ENCODE measurements at places on chromosomes 13 and 19.

DNA sequence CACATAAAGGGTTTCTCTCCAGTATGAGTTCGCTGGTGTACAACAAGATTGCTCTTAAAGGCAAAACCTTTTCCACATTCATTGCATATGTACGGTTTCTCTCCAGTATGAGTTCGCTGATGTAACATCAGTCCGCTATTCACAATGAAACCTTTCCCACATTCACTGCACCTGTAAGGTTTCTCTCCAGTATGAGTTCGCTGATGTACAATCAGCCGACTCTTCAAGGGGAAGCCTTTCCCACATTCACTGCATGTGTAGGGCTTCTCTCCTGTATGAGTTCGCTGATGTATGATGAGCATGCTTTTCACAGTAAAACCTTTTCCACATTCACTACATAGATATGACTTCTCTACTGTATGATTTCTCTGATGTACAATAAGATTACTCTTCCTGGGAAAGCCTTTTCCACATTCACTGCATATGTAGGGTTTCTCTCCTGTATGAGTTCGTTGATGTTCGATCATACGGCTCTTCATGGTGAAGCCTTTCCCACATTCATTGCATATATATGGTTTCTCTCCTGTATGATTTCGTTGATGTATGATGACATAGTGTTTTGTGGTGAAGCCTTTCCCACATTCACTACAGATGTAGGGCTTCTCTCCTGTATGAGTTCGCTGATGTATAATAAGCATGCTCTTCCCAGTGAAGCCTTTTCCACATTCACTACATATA, 6.0 kb upstream of the ZNF614 start:
- no peak for DNase-seq

GRCh38 chr13:43005460-43006236, 13.6 kb upstream of the EPSTI1 start:
- no peak for DNase-seq

- peak; percentile 69 for DNase-seq
These were observed 60.6 kb downstream of the NDFIP2 start for GRCh38 chr13:79541426-79542049.

DNA sequence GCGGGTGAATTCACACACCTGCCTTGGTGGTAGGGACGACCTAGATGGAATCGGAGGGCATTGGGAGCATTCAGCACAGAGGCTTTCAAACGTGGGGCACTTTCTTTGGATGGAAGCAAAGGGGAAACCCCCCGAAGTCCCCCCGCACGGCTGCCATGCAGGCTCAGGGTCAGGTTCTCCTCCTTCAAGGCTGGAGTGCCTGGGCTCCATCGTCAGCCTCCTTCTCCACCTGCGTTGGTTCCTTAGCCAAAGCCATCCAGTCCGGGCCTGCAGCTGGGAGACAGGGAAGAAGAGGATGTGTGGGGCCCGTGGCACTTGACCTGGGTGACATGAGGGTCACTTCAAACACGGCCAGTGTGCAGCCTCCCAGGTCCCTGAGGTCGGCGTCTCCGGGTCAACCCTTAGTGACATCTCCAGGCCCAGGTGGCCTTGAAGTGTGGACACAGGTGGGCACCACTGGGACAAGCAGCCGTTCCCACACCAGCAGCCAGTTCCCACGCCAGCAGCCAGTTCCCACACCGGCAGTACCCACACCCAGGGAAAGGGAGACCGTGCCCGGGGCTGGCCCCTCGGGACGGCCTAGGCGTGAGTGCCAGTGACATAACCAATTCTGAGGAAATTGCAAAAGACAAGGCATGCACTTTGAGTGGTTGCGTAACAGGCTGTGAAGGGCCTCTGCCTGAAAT, 116.0 kb downstream of the SOX1 start:
- DNase-seq, result no peak

DNA sequence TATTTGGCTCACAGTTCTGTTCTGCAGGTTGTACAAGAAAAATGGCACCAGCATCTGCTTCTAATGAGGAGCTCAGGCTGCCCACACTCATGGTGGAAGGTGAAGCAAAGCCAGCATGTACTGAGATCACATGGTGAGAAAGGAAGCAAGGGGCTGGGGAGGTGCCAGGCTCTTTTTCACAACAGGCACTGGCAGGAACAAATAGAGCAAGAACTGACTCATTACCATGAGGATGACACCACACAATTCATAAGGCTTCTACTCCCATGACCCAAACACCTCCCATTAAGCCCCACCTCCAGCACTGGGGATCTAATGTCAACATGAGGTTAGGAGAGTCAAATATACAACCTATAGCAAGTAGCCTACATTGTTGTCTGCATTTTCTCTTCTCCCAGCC, 522.6 kb downstream of the RFC3 start:
- no peak for DNase-seq

GRCh38 chr19:30629086-30629485, 256.9 kb downstream of the ZNF536 start:
- DNase-seq, result no peak

DNA sequence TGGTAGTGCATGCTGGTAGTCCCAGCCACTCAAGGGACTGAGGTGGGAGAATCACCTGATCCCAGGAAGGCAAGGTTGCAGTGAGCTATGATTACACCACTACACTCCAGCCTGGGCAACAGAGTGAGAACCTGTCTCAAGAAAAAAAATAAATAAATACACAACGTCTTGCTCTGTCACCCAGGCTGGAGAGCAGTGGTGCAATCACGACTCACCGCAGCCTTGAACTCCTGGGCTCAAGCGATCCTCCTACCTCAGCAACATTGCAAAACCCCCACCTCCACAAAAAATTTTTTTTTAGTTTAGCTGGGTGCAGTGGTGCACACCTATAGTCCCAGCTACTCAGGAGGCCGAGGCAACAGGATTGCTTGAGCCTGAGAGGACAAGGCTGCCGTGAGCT, 8.8 kb downstream of the TPM4 start:
- no peak for DNase-seq

DNA sequence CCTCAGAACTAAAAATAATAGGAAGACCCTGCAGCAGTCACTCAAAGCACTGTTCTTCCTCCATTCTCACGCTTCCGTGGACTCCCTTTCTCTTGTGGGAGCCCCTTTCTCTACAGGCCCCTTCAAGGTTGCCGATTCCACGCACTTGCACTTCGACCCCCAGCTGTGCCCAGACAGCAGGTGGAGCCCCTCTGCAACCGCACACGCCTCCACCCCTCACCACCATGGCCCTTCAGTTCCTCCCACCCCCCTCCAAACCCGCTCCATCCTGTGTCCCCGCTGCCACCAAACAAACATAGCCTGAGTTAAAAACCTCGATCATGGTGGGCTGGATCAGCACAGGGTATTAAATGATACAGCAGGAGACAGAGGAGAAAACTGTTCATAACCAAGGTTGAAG, 102.6 kb downstream of the STK24 start:
- no peak for DNase-seq

GRCh38 chr19:3518255-3518654, 12.1 kb downstream of the FZR1 start:
- DNase-seq, result no peak

GRCh38 chr13:110503979-110504499, 57.5 kb downstream of the RAB20 start:
- DNase-seq, result no peak

- no peak for DNase-seq
These were observed 2676.6 kb downstream of the PCDH9 start for GRCh38 chr13:64553411-64554129.

DNA sequence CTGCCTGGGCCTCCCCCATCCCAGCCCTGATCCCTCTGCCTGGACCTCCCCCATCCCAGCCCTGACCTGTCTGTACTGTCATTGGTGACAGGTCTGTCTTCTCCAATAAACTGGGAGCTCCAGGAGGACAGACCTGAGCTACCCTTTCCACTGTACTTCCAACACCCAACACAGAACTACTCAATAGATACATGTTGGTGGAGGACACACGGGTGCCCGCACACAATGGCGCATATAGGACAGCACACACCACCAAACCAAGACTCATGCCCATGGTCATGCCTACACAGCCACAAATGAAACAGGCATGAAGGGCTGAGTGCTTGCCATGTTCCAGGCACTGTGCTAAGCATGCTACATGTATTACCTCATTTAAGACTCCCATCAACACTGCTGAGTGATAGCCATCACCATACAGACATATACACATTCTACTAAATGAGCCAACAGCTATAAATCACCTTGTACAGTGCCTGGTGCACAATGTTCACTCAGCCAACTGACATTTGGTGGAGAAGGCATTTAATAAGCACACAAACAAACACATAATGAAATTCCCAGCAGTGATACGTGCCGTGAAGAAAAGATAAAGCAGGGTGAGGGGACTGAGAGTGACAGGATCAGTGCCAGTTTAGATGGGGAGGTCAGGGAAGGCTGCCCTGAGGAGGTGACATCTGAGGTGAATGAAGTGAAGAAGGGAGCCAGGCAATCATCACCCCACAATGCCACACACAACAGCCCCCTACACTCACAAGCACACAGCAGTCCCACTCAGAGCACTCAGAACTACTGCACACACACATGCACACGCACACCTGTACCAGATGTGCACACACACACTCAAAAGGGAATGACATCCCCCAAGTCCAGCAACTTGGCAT, 857 bp downstream of the POU2F2 start:
- DNase-seq, result no peak

GRCh38 chr13:47168066-47168465, 271.2 kb upstream of the HTR2A start:
- no peak for DNase-seq

Measured in T-helper 1 cell (primary cell).